ENCODE measurements at places on chromosomes 1 and 21.

DNA sequence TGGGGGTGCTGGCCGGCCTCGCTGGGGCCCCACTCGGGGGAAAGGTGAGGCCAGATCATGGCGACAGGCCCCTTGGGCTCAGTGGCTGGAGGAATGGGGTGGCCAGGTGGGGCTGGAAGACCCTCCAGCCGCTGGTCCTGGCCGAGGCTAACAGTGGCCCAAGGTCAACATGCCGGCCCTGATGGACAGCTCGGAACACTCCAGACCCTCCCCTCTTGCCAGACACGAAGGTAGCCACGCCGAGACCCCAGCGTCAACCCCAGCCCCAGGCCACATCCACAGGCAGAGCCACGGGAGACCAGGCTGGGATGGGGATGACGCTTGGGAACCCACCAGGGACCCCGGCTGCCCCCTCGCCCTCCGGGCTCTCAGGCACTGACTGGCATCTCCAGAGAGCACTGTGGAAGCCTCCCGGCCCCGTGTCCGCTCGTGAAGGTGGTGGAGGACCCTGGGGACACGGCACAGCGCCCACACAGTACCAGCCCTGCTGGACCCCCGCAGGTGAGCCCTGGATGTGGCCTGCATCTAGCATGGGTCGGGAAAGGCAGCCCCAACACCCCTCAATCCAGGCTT is 905 bp upstream of the C1QTNF12 start:
- DNase-seq: no peak

DNA sequence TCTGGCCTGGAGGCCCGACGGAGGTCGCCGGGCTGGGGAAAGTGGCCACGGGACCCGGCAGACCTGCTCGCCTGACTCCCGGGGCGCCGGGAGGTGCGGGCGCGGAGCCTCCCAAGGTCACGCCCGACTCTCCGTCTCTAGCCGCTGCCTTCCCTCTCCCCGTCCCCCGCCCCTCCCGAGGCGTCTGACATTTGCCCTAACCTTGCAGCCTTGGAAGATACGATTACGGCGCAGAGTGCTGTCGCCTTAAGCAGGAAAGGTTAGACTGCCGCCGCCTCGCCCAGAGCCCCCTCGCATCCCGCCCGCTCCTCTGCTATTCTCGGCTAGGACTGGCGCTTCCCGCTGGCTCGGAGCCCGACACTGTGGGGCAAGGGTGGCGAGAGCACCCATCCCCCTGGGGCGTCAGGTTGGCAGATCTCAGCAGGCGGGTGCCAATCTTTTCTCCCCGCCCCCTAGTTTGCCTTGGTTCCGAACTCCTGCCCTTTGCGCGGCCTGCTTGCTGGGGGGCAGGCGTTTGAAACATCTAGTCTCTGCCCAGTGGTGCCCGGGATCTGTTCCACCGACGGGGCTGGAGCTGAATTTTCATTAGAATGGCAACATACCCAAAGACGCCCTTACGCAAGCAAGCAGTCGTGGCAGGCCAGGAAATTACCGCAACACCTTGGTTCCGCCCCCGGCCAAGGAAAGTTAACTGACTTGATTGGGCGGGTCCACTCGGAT is 835 bp downstream of the PGM1 start:
- peak; percentile 87 for DNase-seq

DNA sequence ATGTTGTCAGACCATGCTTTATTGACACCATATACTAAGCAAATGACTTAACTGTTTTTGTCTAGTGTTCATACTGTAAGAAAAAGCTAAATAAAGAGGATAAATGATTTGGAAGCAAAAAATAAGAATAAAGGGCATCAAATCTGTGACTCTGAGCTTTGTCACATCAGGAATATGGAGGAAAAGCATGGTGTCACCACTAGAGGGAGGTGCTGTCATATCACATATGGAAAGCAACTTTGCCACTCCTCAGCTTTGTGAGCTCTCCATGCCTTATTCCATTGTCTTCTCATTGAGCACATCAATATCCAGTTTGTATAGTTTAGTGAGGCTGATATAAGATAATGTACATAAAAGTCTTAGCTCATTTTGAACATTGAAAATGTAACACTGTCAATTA is 20.8 kb upstream of the GBP1 start:
- DNase-seq: peak; percentile 40

DNA sequence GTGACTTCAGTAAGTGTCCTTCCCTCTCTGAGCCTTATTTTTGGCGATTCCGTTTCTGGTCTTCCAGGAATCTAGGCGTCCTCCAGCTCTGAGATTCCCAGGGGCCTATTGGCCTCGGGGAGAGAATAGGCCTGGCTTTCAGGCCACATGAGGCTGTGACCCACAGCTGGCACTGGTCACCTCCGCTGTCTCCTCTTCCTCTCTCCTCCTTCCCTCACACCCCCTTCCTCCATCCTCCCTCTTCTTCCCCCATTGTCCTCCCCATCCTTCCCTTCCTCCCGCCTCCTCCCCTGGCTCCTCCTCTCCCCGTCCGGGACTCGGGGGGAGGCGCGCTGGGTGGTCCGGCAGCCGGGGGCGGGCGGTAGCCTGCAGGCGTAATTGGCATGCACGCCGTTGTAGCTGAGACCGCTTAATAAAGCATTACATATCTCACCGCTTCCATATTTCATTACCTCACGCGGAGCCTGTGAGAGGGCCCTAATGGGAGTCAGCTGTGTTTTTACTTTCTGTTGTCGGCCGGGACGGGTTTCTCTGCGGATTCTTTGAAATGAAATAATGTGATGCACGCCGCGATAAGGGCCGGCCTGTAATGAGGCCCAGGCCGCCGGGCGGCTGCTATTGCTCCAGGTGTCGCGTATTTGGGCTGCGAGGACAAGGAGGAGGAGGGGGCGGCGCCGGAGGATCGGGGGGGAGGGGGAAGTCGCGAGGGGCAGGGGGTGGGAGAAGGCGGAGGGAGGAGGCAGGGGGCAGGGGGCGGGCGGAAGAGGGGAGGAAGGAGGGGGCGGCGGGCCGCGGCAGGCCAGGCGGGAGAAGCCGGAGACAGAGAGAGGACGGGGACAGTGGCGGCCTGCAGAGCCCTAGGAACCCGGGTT is 95.3 kb downstream of the FOXD2 start:
- no peak for DNase-seq

- DNase-seq: peak; percentile 53
Measured at GRCh38 chr1:172662464-172663109, 3.7 kb downstream of the FASLG start.

DNA sequence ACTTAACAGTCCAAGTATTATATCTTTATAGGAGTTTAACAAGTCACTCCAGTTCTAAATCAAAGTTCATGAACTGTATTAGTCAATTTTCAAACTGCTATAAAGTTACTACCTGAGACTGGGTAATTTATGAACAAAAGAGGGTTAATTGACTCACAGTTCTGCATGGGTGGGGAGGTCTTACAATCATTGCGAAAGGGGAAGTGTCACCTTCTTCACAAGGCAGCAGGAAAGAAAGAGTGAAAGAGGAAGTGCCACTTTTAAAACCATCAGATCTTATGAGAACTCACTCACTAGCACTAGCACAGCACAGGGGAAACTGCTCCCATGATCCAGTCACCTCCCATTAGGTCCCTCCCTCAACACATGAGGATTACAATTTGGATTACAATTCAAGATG is 70.0 kb downstream of the CLCA4 start:
- peak; percentile 57 for DNase-seq

GRCh38 chr1:18944810-18945209 is 11.7 kb downstream of the IFFO2 start:
- no peak for DNase-seq

- peak; percentile 25 for DNase-seq
Measured at GRCh38 chr1:64757213-64757612, 12.3 kb downstream of the RAVER2 start.

- DNase-seq: no peak
Measured at GRCh38 chr1:110714374-110714995, 39.7 kb upstream of the KCNA3 start.

DNA sequence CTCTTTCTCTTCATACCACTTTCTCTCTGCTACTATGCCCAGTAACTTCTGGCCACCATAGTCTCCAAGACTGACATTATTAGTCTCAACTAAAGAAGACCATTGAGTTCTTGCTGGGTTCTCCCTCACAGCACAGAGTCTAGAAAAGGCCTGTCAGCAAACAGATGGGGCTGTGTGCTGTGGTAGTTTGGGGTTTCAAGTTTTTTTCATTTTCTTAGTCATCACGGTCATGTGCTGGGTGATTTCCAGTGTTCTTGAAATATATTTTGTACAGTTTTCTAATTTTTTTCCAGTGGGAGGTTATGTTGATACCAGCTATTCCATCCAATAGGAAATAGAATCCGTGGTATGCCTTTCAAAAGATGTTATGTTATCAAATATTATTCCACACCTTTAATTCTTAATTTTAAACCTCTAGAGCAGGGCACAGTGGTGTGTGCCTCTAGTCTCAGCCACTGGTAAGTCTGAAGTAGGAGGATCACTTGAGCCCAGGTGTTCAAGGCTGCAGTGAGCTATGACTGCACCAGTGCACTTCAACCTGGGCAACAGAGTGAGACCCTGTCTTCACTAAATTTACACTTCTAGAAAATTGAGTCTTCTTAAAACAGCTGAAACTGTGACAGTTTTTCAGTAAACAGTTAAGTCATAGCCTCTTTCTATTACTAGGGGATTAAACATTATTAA is 8.3 kb downstream of the CFHR2 start:
- no peak for DNase-seq
